ENCODE measurements at places on chromosomes 13 and 19.
A peak's percentile ranks its signal among the peaks of the same experiment; 100 is the strongest.

DNA sequence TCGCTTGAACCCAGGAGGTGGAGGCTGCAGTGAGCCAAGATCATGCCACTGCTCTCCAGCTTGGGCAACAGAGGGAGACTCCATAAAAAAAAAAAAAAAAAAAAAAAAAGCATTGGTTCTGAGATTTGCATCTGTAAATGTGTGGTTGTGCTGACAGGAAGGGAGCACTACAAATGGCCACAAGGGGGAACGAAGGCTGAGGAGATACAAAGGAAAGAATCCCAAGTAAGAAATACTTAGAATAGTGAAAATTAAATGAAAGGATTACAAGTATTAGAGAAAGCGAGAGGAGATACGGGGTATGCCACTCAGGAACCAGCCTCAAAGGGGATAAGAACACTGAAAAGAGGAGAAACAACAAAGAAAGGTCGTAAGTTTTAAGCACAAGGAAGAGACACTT lies 284.9 kb downstream of the KLF12 start:
- DNase-seq: no peak
- no peaks in the 10 kb centered on the region for H3K36me3 ChIP-seq
- H3K4me3 ChIP-seq: no peak overlapping the region

GRCh38 chr19:33118643-33119042 lies 13.3 kb upstream of the WDR88 start:
- H3K27me3 ChIP-seq: no peaks in the 10 kb centered on the region
- no peak overlapping the region for H3K4me3 ChIP-seq
- no peak overlapping the region for H3K27ac ChIP-seq
- 0 out of 2 replicates have a peak, but pooled peaks cover under 1% of the 10 kb centered on the region for H3K4me1 ChIP-seq
- peaks cover 43% of the 10 kb centered on the region for H3K36me3 ChIP-seq

GRCh38 chr19:54209058-54209810 lies 8.6 kb downstream of the RPS9 start:
- peaks cover 72% of the 10 kb centered on the region for H3K4me1 ChIP-seq
- peaks cover 57% of the 10 kb centered on the region for H3K36me3 ChIP-seq
- no peak overlapping the region for H3K4me3 ChIP-seq
- peak overlapping the region; percentile 89 for H3K27ac ChIP-seq
- H3K27me3 ChIP-seq: no peaks in the 10 kb centered on the region

DNA sequence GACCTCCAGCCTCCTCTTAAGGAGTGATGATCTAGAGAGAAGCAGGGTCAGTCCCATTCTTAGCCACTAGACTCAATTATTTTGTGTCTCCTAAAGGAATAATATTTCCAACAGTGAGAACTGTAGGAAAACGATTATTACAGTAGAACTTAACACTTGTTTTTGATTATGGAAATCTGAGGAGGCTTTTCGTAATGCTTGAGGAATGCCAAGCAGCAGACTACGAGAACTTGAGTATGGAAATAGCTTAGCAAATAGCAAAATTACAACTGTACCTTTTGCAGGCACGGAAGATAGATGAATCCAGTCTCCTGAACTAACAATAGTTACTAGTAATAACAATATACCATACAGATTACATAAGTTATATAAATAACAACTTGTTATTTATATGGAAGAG lies 12.2 kb downstream of the BRD4 start:
- no peak overlapping the region for H3K27ac ChIP-seq
- DNase-seq: no peak
- peaks cover 19% of the 10 kb centered on the region for H3K36me3 ChIP-seq
- H3K4me3 ChIP-seq: no peak overlapping the region
- H3K4me1 ChIP-seq: peaks cover 30% of the 10 kb centered on the region

DNA sequence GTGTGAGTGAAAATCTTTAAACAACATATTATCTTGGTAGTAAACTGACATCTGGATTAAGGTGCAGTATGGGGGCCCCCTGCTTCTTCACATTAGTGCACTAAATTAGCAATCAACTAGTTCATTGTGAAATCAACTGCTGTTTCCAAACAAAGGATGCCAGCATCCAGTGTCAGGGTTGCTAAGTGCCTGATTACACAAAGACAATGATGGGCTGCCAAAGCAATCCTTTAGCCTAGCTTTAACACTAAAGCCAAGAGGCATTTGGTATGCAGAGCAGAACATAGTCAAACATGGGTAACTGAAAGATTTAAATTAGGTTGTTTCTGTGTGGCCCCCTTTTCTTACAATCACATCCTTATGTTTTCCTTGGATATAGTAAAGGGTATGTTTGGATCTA lies 543.1 kb upstream of the SLITRK5 start:
- H3K4me1 ChIP-seq: no peaks in the 10 kb centered on the region
- H3K4me3 ChIP-seq: no peak overlapping the region
- DNase-seq: no peak
- no peak overlapping the region for H3K27ac ChIP-seq

DNA sequence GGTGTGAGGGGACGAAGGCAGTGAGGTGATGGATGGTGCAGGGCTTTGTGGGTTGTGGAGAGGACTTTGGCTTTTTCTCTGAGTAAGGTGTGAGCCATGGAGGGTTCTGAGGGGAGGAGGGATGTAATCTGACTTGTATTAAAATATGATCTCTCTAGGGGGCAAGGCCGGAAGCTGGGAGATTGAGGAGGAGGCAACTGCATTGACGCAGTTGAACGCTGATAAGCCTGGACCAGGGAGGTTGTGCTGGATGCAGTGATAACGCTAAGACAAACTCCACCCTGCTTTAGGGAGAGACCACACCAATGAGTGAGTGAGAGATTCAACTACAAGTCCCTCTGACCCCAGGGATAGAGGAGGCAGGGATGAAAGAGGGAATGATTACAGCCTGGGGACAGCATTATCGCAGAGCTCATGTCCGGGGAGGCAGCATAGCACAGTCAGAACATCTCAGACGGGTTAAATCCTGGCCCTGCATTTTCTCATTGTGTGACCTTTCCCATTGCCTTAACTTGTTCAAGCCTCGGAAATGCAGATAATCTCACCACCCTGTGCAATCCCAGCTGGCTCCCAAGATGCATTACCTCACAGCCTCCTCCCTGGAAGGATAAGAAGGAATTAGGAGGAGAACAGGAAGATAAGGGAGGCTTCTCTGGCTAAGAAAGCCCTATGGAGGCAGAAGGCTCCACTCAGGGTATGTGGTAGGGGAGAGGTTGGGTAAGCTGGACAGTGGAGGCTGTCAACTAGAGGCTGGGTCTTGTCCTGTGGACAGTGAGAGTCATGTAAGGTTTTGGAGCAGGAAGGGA lies 124.2 kb downstream of the CACNA1A start:
- no peaks in the 10 kb centered on the region for H3K36me3 ChIP-seq
- no peak overlapping the region for H3K4me3 ChIP-seq
- H3K4me1 ChIP-seq: peaks cover 16% of the 10 kb centered on the region
- peak; percentile 69 for DNase-seq

DNA sequence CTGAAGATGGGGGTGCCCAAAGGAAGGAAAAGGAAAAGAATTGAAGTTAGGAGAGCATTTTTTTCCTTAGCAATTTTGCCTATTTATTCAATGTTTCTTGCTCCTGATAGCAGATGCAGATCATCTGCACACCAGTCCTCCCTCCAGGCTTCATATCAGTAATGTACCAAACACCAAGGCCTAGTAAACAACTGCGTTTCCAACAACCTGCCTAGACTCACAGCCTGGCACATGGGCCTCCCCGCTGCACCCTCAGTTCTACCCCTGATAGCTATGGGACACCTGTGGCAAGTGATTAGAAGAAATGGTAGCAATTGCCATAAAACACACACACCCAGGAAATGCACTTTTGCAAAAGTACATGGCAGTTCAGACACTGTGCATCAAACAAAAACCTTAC lies 30.4 kb upstream of the HMGB1 start:
- H3K27ac ChIP-seq: no peak overlapping the region
- no peaks in the 10 kb centered on the region for H3K36me3 ChIP-seq
- no peaks in the 10 kb centered on the region for H3K4me1 ChIP-seq

GRCh38 chr19:28399187-28399586 lies 813.8 kb downstream of the UQCRFS1 start:
- H3K4me3 ChIP-seq: no peak overlapping the region
- H3K4me1 ChIP-seq: peaks cover 5% of the 10 kb centered on the region
- H3K27ac ChIP-seq: no peak overlapping the region

DNA sequence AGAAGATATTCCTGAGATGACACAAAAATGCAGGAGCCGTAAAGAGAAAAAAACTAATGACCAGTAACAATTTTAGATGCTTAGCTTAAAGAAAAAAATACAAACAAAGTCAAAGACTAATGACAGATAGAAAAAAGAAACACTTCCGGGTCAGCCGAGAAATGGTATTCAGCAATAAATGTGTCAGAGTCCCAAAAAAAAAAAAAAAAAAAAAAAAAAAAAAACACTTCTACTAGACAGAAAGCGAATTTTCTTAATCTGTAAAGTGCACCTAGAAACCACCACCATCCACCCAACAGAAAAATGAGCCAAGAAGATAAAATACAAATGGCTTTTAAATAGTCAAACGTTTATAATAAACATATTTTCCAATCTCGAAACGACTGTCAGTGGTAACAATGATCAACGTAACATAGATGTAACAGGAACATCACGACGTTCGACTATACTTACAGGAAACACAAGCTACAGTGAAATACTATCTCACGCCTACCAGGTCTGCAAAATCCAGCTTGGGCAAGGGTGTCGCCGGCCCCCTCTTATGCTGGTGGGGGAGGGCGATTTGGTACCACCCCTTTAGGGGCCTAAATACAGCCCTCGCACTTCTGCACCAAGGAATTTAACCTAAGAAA lies 10.6 kb downstream of the ABHD17A start:
- no peaks in the 10 kb centered on the region for H3K27me3 ChIP-seq
- H3K4me1 ChIP-seq: peaks cover 37% of the 10 kb centered on the region
- H3K36me3 ChIP-seq: peaks cover 37% of the 10 kb centered on the region
- DNase-seq: no peak
- H3K27ac ChIP-seq: peak overlapping the region; percentile 94
- H3K4me3 ChIP-seq: peak overlapping the region; percentile 100

GRCh38 chr19:57068921-57069697 lies 50.7 kb upstream of the USP29 start:
- no peaks in the 10 kb centered on the region for H3K36me3 ChIP-seq
- DNase-seq: peak; percentile 7
- no peak overlapping the region for H3K27ac ChIP-seq
- no peaks in the 10 kb centered on the region for H3K27me3 ChIP-seq
- H3K4me1 ChIP-seq: no peaks in the 10 kb centered on the region

DNA sequence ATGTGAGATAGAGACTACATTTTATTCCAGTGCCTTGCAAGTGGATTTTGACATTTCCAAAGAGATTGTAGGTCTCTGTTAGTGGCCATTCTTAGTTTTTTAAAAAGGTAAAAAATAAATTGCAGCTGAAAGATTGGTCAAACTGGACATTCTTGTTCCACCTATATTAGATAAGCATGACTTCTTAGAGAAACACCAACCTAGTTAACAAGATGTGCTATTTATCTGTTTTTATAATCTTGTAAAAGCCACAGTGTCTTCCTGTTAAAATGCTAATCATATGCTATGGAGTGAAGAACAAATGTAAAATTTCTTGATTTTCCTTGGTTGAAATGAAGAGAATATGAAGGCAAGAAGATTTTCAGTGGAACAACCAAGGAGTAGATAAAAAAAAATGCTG lies 33.4 kb upstream of the GPR183 start:
- peaks cover 41% of the 10 kb centered on the region for H3K36me3 ChIP-seq
- H3K4me3 ChIP-seq: no peak overlapping the region
- H3K4me1 ChIP-seq: peaks cover 26% of the 10 kb centered on the region
- H3K27ac ChIP-seq: no peak overlapping the region
- no peaks in the 10 kb centered on the region for H3K27me3 ChIP-seq
- DNase-seq: no peak

DNA sequence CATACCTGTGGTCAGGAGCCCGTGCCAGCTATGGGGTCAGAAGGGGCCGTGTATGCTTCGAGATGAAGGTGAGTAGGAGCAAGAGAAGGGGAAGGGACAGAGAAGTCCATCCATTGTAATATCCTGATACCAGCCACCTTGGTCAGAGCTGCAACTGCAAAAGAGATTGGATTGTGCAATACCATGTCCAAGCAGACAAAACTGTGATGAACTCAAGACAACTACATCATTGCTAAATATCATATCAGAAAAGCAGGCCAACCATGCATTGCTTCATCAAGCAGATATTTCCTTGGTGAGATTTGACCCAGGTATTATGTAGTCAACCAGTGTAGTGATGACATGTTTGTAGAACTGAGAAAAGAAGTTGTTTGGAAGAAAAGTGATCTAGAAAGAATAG lies 12.1 kb downstream of the HNRNPUL1 start:
- no peak overlapping the region for H3K4me3 ChIP-seq
- peaks cover 98% of the 10 kb centered on the region for H3K36me3 ChIP-seq
- no peak overlapping the region for H3K27ac ChIP-seq
- DNase-seq: no peak
- H3K4me1 ChIP-seq: no peaks in the 10 kb centered on the region

GRCh38 chr13:90806016-90806615 lies 541.4 kb upstream of the MIR17HG start:
- no peak overlapping the region for H3K27ac ChIP-seq
- no peaks in the 10 kb centered on the region for H3K4me1 ChIP-seq
- no peaks in the 10 kb centered on the region for H3K27me3 ChIP-seq
- no peak overlapping the region for H3K4me3 ChIP-seq
- H3K36me3 ChIP-seq: no peaks in the 10 kb centered on the region

DNA sequence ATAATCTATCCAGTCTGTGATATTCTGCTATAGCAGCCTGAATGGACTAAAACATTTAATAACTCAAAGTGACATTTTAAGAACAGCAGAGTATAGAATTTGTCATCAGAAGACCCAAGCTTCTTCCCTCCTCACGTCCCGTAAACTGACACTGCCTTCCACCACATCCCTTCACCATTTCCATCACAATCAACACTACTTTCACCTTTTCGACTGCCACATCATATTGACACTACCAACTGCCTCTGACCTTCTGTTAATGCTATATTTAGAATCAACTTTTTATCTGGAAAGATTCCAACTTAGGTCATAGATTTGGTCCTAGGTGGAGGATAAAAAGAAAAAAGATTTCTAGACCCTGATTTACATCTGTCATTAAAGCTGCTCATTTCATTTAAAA lies 39.6 kb downstream of the STOML3 start:
- H3K4me3 ChIP-seq: no peak overlapping the region
- no peaks in the 10 kb centered on the region for H3K4me1 ChIP-seq
- H3K27ac ChIP-seq: no peak overlapping the region
- no peak for DNase-seq

DNA sequence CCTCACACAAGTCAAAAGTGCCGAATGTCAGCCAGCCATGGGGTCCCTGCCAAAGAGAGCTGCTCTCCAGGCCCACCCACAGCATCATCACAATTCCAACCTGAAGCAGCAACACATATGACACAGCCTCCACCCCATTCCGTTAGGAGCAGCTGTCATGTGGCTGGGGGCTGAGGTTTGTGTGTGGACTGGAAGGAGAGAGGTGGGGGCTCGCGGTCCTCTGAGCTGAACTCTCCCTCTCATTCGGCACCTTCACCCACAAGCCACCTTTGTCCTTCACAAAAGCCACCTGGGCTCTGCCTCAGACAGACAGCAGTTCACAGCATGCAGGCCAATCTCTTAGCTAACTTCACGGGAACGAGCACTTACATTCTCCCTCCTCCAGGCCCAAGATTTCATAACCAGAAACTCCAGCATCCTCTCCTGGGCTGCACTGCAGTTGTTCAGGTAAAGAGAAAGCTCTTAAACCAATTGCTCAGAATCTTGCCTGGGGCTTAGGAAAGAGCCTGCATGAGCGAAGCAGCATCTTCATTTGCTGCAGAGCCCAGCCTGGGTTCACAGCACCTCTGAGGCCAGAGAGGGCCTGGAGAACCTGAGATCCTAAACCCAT lies 7.2 kb downstream of the RAB20 start:
- no peaks in the 10 kb centered on the region for H3K4me1 ChIP-seq
- no peak for DNase-seq
- H3K4me3 ChIP-seq: no peak overlapping the region
- H3K27ac ChIP-seq: no peak overlapping the region

Measured in K562 (cell line).